ENCODE measurements at places on chromosomes 3 and 15.

DNA sequence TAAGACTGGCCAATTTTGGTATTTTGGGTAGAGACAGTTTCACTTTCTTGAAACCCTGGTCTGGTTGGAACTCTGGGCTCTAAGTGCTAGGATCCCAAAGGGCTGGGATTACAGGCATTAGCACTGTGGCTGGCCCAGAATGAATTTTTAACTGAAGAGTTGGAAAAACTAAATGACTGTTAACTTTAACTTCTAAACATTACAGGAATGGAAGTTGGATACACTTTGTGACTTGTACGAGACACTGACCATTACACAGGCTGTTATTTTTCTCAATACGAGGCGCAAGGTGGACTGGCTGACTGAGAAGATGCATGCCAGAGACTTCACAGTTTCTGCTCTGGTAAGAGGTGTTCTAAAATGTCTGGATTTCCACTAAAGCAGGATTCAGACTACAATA lies 3.5 kb downstream of the EIF4A2 start:
- DNase-seq: no peak

- DNase-seq: peak; percentile 24
Measured at GRCh38 chr3:142117056-142117851, 32.1 kb downstream of the TFDP2 start.

DNA sequence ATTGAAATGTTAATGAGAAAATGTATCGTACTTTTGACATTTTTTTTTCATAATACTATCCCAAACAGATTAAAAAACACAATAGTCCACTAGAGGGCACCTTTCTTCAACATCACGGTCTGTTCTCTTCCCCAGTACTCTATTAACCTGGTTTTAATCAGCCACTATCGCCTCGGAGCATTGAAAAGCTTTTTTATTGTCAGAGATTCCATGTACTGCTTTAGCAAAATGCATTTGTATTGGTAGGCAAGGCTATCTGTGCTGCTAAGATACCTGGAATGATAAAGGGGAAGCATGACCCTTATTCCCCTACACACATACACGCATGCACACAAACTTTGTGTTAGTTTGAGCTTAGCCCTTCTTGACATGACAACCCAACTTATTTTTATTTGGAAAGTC lies 160.1 kb upstream of the IL12A start:
- DNase-seq: no peak

DNA sequence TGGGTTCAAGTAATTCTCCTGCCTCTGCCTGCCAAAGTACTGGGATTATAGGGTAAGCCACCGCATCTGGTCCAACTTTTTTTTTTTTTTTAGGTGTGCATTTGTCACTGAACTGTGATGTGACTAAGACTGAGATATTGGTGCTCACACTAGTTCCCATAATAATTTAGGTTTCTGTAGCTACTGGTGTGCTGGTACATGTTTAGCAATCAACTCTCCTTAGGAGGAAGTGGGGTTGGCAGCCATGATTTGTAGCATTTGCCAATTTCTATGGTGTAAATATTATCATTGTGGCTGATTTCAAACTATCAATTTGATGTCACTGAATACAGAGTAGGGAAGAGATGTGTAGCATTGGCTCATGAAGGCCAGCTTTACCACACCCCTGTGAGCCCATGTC lies 372.7 kb downstream of the EDEM1 start:
- no peak for DNase-seq

DNA sequence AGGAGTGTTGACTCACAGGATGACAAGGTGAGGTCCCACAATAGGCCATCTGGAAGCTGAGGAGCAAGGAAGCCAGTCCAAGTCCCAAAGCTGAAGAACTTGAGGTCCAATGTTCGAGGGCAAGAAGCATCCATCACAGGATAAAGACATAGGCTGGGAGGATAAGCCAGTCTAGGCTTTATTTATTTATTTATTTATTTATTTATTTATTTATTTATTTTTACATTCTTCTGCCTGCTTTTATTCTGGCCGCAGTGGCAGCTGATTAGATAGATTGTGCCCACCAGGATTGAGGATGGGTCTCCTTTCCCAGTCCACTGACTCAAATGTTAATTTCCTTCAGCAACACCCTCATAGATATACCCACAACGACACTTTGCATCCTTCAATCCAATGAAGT lies 472.2 kb upstream of the DPPA4 start:
- DNase-seq: no peak

DNA sequence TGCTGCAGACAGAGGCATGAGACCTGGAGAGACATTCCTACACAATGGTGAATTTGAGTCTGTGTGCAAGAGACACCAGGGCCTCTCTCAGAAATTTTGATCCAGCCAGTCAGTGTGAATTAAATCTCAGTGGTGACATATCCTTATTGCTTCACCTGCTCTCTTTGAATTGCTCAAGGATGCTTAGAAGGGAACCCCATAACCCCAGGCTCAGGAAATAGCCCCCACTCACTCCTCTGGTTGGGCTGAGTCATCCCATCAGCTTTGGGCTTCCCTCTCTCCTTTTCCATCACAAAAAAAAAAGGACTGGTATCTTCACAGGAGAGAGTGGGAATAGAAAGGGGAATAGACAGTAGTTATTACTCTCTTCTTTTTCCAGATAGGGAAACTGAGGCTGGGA lies 33.0 kb upstream of the LARS2 start:
- no peak for DNase-seq

- no peak for DNase-seq
Measured at GRCh38 chr3:194075802-194076460, 60.0 kb upstream of the HES1 start.

DNA sequence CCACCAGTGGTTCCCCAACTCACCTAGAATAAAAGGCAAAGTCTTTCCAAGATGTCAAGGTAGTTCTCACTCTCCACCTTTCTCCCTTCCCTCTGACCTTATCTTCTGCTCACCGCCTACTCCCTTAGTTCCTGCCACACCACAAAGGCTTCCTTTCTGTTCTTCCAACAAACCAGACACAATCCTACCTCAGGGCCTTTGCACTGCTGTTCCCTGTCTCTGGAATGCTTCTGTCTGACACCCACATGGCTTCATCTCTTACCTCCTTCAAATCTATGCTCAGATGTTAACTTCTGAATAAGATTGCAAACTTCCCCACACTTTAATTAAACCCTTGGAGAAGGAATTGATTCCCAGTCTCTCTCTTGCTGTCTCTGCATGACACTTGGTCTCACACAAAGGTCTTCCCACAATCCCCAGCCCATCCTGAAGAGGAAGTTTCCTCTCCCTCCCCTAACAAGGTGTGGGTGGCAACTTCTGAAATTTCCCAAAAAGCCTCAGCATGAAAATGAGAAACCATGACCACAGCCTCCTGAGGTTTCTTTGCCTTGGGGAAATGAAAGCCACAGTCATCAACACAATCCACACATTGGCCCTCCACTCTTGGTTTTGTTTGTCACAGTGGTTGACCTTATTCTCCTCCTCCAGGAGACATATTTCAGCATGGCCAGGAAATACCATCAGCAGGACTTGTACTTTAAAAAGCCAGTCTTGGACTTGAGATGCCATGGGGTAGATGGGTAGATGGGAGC lies 3.0 kb upstream of the RYK start:
- no peak for DNase-seq

GRCh38 chr3:65126527-65127410 lies 439.0 kb upstream of the ADAMTS9 start:
- no peak for DNase-seq

All from colonic mucosa (tissue), 4 donors.